ENCODE measurements at places on chromosomes 7 and 10.

- DNase-seq, result no peak
These were observed 560.5 kb upstream of the MKI67 start for GRCh38 chr10:128686630-128687278.

DNA sequence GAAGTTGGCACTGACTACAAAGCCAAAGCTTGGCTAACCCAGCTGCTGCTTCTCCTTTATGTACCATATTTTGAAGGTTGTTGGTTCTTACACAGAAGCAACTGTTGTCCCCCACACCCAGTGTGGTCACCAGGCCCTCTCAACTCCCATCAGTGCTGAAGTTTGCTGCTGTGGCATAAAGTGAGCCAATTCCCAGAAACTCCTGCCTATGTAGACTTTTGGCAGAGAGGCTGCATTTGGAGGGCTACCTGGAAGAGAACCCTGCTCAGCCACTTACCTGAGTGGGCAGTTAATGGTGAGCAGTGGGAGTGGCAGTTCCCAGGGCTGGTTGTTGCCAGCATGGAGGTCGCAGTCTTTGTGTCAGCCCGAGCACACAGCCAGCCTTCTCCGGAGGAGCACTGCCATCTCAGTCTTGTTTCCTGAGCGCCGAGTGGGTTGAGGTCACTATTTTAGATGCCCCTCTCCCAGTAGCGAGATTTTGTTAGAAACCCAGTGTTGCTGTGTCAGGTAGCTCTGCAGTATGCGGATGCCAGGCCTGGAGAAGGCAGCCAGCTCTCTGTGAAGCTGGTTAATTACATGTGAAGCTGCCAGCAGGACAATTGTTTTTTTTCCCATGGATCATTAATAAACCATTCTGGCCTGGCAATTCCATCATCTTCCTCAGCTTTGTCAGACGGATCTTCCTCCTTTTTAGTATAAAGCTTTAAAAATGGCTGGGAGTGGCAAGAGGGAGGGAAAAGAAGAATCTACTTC is 24.5 kb downstream of the LRRC4 start:
- DNase-seq, result no peak

DNA sequence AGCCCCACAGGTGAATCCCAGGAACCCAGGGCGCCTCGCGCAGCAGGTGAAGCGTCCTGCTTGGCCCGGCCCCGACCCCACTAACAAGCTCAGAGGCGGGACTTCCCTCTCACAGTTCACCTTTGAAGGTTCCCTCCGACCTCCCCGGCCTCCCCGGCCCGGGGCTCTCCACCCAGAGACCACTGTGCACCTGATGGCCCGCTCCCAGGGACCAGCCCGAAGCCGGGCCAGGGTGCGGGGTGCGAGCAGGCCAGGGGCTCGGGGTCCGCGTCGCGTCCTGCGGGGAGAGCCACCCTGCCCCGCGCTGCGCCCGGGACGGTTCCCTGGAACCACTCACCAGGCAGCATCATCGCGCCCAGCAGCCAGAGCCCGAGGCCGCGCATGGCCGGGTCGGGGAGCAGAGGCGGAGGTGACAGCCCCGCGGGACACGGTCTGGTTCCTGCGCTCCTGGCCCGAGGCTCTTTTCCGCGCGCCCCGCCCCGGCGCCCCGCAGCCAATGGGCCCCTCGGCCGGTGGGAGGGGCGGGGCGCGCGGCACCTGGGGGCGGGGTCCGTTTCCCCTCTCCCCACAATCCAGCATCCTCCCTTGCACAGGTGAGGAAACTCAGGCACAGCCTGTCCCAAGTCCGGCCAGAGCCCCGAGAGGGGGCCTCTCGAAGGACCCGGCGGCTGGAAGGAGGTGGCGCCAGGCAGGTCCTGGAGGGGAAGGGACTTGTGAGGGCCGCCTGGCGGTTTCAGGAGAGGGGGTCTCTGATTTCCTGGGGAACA is at the start of gene ADAM8:
ADAM8 (minus strand) TSS at position 434 of the 767 bp plus-strand sequence; CDS start at position 383, 51 bp downstream.
- no peak for DNase-seq

GRCh38 chr7:2038931-2039728 is 193.6 kb downstream of the MAD1L1 start:
- DNase-seq, result no peak

DNA sequence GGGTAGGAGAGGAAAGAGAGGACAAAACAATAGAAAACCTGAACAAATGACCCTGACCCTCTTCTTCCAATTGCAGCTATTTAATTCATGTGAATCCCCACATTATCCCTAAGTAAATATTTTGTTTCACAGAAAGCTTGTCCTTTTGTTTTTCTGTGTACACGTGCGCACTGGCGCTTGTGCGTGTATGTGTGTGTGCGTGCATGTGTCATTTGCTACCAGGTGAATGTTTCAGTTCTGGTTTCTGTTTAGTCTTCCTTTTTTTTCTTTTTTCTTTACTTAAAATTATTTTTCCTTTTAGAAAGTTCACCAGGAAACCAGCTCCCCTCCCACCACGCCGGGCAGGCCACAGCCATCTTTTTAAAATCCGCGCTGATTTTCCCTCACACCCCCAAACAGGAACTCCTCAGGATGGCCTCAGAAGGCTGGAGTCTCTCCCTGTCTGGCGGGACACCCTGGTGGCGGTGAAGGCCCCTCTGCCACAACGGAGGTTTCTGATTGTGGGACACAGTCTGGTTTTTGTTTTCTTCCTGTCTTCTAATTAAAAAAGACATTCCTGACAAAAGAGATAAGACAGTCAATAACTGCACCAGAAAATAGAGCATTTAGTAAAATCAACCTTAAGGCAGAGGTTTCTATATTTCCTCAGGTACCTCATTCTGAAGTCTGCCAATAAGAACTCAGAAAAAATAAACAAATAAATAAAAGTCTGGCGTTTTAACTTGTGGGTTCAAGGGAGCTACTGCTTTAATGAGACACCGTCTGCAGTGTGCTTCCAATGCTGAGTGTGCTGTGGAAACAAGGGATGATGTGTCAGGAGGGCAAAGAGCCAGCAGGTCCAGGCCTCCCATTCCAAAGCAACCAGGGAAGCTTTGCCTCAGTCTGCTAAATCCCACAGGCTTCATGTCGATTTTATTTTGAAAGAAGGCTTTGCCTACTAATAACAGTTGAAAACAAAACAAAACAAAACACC is 17.4 kb downstream of the IRF5 start:
- no peak for DNase-seq

- no peak for DNase-seq
These were observed 113.6 kb downstream of the PRLHR start for GRCh38 chr10:118481871-118482270.

DNA sequence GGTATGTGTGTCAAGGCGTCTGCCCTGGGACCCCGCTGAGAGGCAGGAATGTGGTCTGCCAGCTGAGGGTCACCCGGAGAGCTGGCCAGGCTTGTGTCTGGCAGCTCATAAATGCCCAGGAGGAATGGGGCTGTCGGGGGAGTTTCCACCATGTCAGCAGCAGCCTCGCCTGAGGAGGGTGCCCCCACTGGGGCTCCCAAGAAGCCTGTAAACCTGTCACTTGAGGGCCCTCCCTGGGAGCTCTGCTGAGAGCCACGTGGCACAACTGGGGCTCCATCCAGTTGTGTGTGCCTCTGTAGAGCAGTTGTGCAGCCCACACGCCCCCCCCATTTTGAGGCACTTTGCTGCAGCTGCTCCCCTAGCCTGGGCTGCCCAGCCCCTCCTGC is 70.6 kb downstream of the NEURL1 start:
- no peak for DNase-seq

- DNase-seq, result no peak
These were observed at the start of gene PDE1C for GRCh38 chr7:32070406-32071360. Gene PDE1C, minus strand, starts transcription at chr7:32070407.

- no peak for DNase-seq
These were observed 40.2 kb downstream of the ASB13 start for GRCh38 chr10:5625992-5626777.

DNA sequence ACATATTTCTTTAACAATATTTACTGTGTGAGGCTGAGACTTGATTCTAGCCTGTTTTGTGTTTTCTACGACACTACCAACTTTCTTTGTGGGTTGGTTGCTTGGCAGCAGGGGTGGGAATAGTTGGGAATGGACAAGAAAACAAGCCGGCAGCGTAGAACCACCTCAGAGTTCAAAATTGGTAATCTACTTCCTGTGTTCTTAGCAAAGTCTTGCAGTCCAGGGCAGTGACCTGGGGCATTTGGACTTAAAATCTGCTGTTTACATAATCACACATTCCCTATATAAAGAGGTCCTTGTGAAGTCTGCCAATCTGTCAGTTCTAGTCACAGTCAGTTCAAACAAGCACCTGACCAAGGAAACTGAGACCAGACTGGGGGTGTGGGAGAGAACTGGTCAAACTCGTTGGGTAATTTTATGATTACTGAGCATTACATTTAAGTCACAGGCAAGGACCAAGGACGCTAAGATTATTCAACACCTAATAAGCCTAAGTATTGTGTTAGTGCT is 167.9 kb downstream of the CPEB3 start:
- no peak for DNase-seq

All from inflammatory macrophage treated with lipopolysaccharide for 1 hour (primary cell).